CD4-positive, CD25-positive, alpha-beta regulatory T cell (primary cell): ENCODE measurements at places on chromosomes 7 and 10.
A peak's percentile ranks its signal among the peaks of the same experiment; 100 is the strongest.

GRCh38 chr10:95384011-95384704 is 93.4 kb upstream of the PDLIM1 start:
- DNase-seq: no peak

DNA sequence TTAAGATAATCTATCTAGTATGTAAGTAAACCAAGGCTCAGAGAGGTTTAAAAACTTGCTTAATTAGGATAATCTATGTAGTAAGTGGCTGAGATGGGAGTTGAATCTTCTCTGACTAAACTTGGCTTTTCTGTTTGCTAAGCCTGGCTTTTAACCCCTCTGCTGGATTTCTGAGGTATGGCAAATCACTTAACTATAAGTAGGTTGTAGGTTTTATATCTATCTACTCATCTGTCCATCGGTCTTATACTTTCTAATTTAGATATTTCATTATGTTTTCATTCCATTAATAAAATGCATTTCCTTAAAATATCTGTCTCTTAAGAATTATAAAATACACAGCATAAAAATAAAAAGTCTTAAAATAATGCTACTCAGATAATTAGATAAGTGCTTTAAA is 59.4 kb downstream of the ST7 start:
- DNase-seq: peak; percentile 65

- DNase-seq: no peak
Measured at GRCh38 chr10:119404719-119405519, 137.6 kb downstream of the RGS10 start.

- DNase-seq: peak; percentile 26
Measured at GRCh38 chr10:25174461-25175230, at the start of gene GPR158. GPR158 (plus strand) TSS chr10:25175001; CDS start chr10:25175421, 420 bp downstream.

- DNase-seq: no peak
Measured at GRCh38 chr10:72039377-72039776, 49.0 kb downstream of the SPOCK2 start.

DNA sequence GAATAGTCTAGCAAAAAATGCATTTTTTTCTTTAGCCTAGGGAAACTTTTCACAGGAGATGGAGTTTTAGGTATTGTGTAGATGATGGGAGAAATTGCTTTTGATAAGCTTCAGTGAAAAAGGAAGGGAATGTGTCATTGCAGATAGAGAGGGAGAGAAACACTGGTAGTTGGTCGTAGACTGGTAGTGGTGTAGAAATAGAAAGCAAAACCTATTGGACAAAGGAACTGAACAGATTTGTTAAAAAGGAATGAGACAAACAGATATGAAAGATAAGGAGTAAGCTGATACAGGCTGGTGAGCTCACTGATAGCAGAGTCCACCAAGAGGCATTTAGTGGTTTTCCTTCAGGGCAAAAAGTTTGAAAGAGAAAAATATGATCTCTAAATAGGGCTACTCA is 94.3 kb downstream of the ZEB1 start:
- DNase-seq: no peak

GRCh38 chr7:72334066-72334465 is 78.1 kb downstream of the CALN1 start:
- DNase-seq: no peak

DNA sequence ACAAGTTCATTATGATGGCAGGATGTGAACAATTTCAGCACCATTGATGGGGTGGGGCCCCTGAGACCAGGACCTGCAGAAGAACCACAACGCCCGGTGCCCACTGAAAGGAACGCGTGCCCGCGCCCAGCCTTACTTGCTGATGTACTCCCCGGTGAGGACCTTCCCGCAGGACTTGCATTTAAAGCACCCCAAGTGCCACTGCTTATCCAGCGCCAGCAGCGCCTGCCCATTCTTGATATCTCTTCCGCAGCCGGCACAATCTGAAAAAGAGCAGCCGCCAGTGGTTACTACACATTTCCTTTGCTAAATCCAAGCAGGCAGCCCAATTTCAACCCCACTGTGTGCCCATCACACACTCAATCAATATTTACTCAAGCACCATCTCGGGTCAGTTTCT is 110.6 kb downstream of the ABLIM1 start:
- no peak for DNase-seq

DNA sequence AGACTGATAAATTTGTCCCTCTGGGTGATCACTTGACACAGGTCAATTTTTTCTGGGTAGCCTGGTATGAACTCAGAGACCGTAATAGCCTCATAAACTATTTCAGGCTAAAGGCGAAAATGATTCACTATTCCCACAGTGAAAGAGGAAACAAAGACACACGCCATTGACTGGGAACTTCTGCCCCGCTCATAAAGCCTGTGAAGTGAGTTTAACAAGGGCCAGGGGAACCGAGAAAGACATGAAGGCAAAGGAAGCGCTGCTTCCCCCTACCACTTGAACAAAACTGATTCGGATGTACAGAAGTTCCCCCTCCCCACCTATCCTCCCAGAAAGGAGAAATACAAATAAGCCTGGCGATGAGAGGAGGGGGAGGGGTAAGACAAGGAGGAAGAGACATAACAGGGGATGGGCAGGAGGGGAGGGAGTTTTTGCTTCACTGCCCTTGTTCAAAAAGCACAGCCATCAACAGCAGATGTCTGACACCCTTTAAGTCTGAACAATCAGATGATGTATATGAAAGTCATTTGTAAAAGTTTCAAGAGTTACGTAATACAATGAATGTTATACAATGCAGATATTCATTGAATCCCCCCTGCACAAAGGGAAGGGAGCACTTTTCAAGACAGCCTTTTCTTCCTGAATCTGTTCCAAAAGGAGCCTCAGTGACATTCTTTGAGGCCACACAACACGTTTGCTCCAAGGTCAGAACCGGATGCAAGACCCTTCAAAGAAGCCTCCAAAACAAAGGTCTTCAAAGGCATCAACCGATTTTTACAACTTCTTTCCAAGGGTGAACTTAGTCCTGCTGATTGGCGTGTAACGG is 734 bp downstream of the ABCB4 start:
- no peak for DNase-seq

DNA sequence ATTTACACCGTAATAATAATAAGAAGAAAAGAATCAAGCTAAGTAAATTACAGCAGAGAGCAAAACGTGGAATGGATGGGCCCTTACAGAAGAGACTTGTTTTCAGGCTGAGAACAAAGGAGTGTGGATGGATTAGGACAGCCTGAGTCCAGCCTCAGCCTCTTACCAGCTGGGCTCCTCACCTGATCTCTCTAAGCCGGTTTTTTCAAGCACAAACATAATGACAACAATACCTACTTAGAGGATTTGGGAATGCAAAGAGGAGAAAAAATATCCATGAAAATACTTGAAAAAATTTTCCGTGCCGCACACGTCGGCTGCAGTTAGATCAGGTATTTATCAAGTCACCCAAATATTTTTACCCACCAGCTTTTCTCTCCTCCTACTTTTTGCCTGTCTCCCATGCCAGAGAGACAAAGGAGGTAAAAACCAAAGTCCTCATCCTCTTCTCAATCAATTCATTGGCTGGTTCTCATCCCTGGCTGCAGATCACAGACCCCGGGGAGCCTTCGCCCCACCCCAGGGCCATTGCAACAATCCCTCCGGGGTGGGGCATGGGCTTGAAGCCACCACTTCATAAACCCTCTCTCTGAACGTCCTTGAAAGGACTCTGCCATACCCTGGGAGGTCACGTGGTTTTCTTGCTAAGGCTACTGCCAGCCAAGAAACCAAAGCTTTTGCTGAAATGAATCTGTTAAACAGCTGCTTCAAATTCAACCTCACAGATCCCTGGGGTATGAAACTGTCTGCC is 29.7 kb upstream of the GTF2I start:
- DNase-seq: peak; percentile 21

DNA sequence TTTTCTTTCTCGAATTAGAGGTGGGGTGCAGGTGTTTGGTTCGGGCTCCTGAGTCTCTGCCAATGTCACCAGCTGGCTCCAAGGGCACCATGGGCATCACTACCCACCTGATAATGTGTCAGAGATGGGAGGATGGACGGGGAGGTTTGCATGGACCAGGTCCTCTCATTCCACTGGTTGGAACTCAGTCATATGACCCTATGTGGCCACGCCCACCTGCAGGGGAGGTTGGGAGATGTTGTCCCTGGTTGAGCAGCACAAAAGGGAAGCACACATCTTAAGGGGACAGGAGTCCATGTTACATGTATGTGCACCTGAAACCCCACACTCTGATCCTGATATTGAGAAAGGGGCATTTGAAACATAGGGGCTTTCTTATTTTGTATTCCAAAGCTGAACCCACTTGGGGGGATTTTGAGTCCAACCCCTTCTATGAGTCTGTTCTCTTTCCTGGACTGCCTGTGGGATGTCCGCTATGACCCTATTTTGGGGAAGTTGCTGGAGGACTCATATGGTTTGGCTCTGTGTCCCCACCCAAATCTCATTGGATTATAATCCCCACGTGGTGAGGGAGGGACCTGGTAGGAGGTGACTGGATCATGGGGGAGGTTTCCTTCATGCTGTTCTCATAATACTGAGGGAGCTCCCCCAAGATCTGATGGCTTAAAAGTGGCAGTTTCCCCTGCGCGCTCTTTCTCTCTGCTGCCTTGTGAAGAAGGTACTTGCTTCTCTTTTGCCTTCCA is 66.9 kb upstream of the BAIAP2L1 start:
- DNase-seq: no peak

GRCh38 chr10:112898540-112899390 is 51.3 kb upstream of the TCF7L2 start:
- no peak for DNase-seq

- no peak for DNase-seq
Measured at GRCh38 chr7:147861058-147861716, 729.4 kb upstream of the C7orf33 start.

DNA sequence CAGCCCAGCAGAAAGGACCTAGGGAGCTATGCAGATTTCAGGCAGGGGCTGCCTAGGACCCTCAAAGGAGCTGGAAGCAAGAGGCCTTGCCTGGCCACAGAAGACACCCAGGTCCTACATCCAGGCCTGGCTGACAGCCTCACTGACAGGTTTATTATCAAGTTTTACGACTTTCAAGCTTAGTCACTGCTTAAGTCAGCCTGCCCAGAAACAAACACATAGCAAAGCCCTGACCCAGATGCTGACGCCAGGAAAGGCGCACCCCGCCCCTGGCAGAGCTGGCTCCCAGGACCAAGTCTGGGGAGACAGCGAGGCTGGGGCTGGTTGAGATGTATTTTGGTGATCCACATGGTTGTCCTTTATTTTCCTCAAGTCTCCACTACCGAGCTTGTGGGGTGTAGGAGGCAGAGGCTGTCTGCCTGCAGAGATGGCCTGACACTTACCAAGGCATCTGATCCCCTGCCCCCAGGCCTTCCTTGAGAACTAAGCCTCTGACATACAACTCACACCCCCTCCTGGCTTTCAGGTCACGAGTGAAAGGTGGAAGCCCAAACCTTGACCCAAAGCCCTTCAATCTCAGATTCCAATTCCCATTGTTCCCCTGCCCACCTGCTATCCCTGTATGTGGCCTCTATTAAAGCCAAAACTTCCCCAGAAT is 80.7 kb upstream of the EMX2 start:
- DNase-seq: no peak

- DNase-seq: no peak
Measured at GRCh38 chr10:48468130-48468790, 136.6 kb downstream of the ARHGAP22 start.

DNA sequence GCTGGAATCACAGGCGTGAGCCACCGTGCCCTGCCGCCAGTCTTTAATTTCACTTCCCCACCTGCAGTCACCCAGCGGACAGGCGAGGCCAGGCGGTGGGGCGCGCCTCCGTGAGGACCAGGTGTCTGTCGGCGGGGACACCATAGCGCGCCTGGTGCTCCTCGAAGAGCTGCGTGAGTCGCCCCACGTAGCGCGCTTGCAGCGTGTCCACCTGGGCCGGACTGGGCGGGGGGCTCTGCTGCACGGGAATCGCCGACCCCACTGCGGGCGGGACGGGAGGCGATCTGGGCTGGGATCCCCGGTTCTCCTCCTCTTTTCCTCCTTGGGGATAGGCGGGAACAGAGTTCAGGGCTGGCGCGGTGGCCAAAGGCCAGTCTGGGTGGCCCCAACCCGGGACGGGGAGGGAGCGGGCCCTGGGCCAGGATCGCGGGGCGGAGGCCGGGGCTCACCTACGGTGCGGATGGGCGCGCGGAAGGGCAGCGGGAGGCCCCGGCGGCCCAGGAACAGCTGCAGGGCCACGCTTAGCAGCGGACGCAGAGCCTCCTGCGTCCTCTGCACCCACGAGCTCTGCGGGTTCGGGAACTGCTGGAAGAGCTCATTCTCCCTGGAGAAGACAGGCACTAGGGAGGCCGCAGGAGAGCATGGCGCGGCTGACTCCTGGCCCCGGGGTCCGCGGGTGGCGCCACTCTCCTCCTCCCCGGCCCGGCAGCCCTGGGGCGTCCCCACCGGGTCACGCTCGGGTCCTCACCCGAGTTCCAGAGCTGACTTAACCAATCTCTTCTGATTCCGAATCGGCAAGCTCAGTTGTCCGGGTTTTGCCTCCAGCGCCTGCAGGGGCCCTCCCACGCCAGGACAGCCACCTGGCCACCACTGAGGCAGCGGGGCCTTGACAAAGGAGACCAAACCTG is 1.1 kb upstream of the MOGAT3 start:
- no peak for DNase-seq

DNA sequence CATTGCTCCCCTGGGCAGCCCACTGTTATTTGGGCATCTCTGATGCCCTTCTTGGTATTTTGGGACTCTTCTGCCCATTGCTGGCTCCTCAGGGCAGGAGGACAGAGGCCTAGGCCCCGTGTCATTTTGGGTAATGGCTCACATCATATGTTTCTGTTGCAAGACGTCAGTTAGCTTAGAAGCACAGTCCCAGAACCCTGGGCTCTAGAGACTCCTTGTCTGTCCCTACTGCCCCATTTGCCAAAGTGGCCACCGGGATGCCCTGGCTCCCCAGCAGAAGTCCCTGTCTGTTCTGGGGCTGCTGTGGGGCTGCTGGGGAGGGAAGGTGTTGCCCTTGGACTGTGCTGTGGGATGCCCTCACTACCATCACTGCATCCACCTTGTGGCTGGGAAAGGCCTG is 48.8 kb downstream of the ADCYAP1R1 start:
- DNase-seq: no peak

DNA sequence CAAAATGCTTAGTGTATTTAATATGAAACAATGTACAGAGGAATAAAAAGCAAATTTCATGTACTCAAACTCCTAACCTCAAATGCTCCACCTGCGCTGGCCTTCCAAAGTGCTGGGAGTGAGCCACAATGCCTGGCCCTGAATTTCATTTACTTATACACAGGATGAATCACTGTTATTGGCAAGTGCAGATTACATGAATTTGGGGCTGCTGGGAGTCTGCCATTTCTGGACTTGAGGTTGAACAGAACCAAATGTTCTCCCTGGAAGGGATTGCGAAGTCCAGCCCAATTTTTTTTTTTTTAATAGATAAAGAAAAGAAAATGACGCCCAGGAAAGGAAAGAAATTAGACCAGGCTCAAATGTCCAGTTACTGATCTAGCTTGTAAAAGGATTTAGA is 6.8 kb upstream of the CSTF2T start:
- no peak for DNase-seq

GRCh38 chr7:129739427-129739826 is 127.9 kb downstream of the NRF1 start:
- DNase-seq: no peak

DNA sequence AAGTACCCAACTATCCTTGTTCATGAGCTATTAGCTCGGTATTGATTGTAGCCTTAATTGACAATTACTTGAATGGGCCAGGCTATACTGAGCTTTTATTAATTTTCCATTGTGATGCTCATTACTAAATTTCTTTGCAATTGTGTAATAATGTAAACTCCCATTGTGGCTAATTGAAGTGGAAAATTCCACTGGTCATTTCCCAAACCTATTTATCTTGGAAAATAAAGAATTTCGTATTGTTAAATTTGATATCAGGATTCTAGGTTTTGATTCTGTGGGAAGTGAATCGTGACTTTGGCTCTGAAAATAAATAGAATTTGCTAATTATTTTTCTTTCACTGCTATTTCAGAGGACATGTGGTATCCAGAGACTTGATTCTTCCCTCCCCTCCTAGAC is 111.0 kb downstream of the RTKN2 start:
- no peak for DNase-seq

- DNase-seq: no peak
Measured at GRCh38 chr10:49834976-49835375, 72.9 kb upstream of the OGDHL start.
